ENCODE measurements at places on chromosomes 5 and 9.

DNA sequence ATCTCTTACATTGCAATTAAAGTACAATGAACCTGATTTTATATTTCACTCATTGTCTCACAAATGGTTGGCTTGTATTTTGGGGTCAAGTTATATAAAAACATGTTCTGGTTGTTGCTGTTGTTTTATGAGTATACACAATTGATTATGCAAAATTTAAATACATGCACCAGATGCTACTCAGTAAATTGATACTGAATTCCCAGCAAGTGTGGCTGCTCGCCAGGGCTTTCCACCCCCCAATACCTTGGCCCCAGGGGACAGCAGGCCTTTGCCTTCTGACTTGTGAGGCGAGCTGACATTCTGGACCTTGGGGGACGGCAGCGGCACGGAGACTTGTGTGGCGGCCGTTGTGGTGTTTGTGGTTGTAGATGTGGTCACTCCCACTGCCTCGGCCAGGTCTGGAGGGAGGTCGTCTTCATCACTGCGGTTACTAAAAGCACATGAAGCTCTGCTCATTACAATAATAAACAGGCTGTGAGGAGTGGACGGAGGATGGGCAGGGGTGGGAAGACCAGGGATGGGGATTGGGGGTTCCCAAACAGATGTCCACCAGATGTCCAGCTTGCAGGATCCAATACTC lies 27.0 kb upstream of the FRRS1L start:
- no peak for DNase-seq

GRCh38 chr5:172361566-172362238 lies 78.1 kb upstream of the UBTD2 start:
- DNase-seq = no peak

DNA sequence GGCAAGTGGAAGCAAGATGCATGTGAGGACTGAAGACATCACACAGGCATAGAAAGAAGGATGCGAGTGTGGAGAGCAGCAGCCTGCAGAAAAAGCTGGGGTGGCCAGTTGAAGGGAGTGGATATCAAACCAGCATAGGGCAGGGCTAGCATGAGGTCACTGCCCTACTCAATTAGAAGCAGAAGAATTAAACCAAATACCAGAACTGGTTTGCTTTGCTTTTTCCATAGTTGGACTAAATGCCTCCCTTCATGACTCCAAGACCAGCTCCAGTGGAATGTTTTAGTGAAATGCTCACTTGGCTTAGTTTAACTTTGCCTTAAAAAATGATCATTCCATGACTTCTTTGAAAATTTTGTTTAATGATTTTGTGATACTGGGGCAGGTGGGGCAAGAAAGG lies 45.8 kb downstream of the TMEM167A start:
- DNase-seq = no peak

- DNase-seq = no peak
Observed at GRCh38 chr5:73274881-73275663, 102.1 kb downstream of the TMEM174 start.

GRCh38 chr5:173321886-173322285 lies 6.3 kb downstream of the STC2 start:
- no peak for DNase-seq

Measured in hematopoietic multipotent progenitor cell treated with erythropoietin and hydrocortisone succinate and interleukin-3 and kit ligand, for 6 days (in vitro differentiated cells).